Type B pancreatic cell (in vitro differentiated cells): ENCODE measurements at places on chromosomes 11 and 22. TPM values are rescaled to one million over a fixed set of nuclear protein-coding genes. Genes with fewer than 3 reads are reported as not detected.

DNA sequence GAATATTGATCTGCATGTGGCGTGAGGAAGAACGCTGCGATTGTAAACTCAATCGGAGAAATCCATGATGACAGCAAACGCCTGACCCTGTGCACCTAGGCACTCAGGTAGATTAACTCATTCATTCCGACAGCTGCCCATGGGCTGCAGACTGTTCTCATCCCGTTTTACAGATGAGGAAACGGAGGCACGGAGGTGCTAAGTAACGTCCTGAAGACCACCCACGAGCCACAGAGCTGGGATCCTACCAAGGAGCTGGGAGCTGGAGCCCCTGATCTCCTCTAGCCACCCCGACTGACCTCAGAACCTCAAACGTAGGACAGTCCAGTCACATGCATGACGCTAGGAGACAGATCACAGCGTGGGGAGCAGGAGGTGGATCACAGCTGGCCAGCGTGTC lies 1092.7 kb downstream of the BRD1 start:
- peaks cover 4% of the 10 kb centered on the region for H3K36me3 ChIP-seq
- no peak overlapping the region for H3K4me3 ChIP-seq
- no peak overlapping the region for H3K27ac ChIP-seq

GRCh38 chr11:69524291-69524882 lies 42.9 kb downstream of the LINC01488 start:
- no peaks in the 10 kb centered on the region for H3K36me3 ChIP-seq
- no peak overlapping the region for H3K27ac ChIP-seq
- no peak for DNase-seq
- peaks cover 12% of the 10 kb centered on the region for H3K4me1 ChIP-seq
- no peak overlapping the region for H3K4me3 ChIP-seq

- H3K27ac ChIP-seq = no peak overlapping the region
- no peaks in the 10 kb centered on the region for H3K27me3 ChIP-seq
- H3K4me3 ChIP-seq = no peak overlapping the region
- no peak for DNase-seq
- peaks cover 37% of the 10 kb centered on the region for H3K36me3 ChIP-seq
Measured at GRCh38 chr11:113349528-113349927, 35.1 kb downstream of the TTC12 start.

GRCh38 chr11:15053191-15053685 lies 20.2 kb upstream of the CALCB start:
- no peaks in the 10 kb centered on the region for H3K36me3 ChIP-seq
- peaks cover 4% of the 10 kb centered on the region for H3K27me3 ChIP-seq
- no peak overlapping the region for H3K4me3 ChIP-seq

DNA sequence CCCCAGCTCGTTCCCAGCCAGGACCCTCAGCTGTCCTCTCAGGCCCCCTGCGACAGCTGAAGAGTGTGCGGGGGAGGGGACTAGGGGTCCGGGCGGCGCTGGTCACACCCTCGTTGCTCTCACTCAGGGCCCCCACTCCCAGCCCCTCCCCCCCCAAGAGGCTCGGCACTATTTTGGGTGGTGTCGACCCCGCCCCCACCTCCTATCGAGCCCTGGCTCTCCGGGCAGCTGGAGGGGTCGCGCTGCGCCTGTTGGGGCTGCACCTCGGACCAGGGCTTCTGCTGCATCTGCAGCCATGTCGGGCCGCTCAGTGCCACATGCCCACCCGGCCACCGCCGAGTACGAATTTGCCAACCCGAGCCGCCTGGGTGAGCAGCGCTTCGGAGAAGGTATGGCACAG lies at the start of gene HSPB2:
Gene HSPB2 (plus strand): TSS at position 200 of the 400 bp plus-strand sequence. CDS start 96 bp downstream, at position 296.
- peak within 1 kb of the TSS; percentile 46 for H3K27ac ChIP-seq
- no peak within 1 kb of the TSS for H3K4me3 ChIP-seq
- no peak for DNase-seq
- peaks cover 4% of the 10 kb centered on the region for H3K27me3 ChIP-seq
- H3K36me3 ChIP-seq = no peaks in the 10 kb centered on the region
- H3K4me1 ChIP-seq = peaks cover 22% of the 10 kb centered on the region

The MS4A6A gene
- 4.2 TPM in 1 of 2 replicates, not detected in the other for total RNA-seq

- no peaks in the 10 kb centered on the region for H3K36me3 ChIP-seq
- H3K27me3 ChIP-seq = peaks cover 10% of the 10 kb centered on the region
- H3K4me1 ChIP-seq = peaks cover 52% of the 10 kb centered on the region
- H3K4me3 ChIP-seq = peak overlapping the region; percentile 20
Measured at GRCh38 chr11:62507125-62507422, 39.5 kb downstream of the AHNAK start.

GRCh38 chr22:40567106-40567505 lies 69.4 kb downstream of the MRTFA start:
- DNase-seq = no peak
- H3K4me1 ChIP-seq = peaks cover 4% of the 10 kb centered on the region
- peaks cover 10% of the 10 kb centered on the region for H3K36me3 ChIP-seq
- H3K4me3 ChIP-seq = no peak overlapping the region

The OR4A16 gene
- total RNA-seq = not detected in 2 replicates

DNA sequence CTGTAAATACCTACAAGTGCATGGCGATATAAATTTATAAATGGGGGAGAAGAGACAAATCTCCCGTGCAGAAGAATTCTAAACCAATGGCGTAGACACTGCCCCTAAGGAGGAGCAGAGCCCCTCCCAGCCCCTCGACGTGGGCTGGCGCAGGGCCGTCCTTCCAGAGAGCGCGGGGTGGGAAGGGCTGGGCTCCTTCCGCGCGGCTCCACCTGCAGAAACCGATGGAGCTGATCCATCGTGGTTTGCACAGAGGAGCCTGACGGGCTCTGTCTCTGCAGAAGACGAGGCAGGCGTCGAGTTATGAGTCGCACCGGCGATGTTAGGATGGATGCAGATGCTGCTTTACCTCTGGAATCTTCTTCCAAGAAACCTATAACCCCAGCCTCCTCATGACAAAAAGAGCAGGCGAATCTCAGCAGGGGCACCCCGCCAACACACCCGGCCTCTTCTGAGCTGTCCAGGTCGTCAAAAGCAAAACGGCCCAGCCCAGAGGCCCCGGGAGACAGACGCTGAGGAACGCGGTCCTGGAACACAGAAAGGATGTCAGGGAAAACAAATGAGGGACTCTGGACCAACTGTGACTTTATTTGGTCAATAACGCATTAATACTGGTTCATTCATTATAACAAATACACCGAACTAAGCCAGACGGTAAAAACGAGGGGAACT lies 11.0 kb upstream of the B4GALNT4 start:
- no peaks in the 10 kb centered on the region for H3K36me3 ChIP-seq
- no peak overlapping the region for H3K27ac ChIP-seq
- peaks cover 7% of the 10 kb centered on the region for H3K27me3 ChIP-seq
- H3K4me3 ChIP-seq = no peak overlapping the region
- peaks cover 8% of the 10 kb centered on the region for H3K4me1 ChIP-seq
- no peak for DNase-seq

The KRTAP5-7 gene
- total RNA-seq = not detected in 2 replicates

The OR8D4 gene
- not detected in 2 replicates for total RNA-seq

The TSGA10IP gene
- 0.68 TPM in 1 of 2 replicates, not detected in the other for total RNA-seq

DNA sequence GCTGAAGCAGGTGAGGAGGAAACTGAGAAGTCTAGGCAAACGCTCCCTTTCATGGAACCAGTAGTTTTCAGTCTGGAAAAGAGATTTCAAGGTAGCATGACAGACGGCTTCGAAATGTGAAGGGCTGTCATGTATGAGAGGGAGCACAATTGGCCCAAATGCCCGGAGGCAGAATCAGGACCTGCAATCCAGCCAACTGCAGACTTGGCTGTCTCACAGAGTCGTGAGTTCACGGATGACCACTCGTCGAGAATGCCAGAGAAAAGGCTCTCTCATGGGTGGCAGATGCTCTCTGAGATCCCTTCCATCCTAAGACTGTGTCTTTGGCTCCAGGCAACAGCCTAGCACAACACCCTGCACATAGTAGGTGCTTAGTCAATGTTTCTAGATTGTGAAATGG lies 134.8 kb downstream of the DSCAML1 start:
- no peaks in the 10 kb centered on the region for H3K36me3 ChIP-seq
- peaks cover 22% of the 10 kb centered on the region for H3K27me3 ChIP-seq
- no peak overlapping the region for H3K27ac ChIP-seq
- no peak for DNase-seq
- no peak overlapping the region for H3K4me3 ChIP-seq
- H3K4me1 ChIP-seq = peaks cover 20% of the 10 kb centered on the region

The THRSP gene
- not detected in 2 replicates for total RNA-seq

The SCN2B gene
- 2.8 TPM in 1 of 2 replicates, not detected in the other for total RNA-seq

DNA sequence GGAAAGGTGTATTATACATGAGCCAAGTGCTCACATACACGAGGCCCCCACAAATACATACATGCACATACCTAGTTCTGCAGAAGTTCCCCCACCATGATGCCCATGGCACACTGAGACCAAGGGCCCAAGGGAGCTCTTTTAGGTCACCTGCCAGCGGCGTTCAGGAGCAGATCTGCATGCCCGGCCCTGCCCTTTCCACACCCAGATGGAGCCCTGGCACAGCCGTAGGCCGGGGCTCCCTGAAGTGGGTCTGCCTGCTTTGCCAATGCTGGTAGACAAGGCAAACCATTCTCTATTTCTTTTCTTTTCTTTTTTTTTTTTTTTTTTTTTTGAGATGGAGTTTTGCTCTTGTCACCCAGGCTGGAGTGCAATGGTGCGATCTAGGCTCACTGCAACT lies 21.5 kb downstream of the NFAM1 start:
- DNase-seq = no peak
- H3K27me3 ChIP-seq = peaks cover 8% of the 10 kb centered on the region
- no peak overlapping the region for H3K4me3 ChIP-seq
- H3K36me3 ChIP-seq = no peaks in the 10 kb centered on the region
- peaks cover 22% of the 10 kb centered on the region for H3K4me1 ChIP-seq

The HBG2 gene
- total RNA-seq = not detected in 2 replicates

The INS gene
- total RNA-seq = 1,584 and 3,976 TPM in 2 replicates

The WT1 gene
- 2.7 and 5.2 TPM in 2 replicates for total RNA-seq

The CRACR2B gene
- 10.3 and 19.3 TPM in 2 replicates for total RNA-seq

- DNase-seq = no peak
- H3K36me3 ChIP-seq = peaks cover 17% of the 10 kb centered on the region
- H3K27ac ChIP-seq = no peak overlapping the region
Measured at GRCh38 chr11:14275076-14275475, 83.9 kb downstream of the RRAS2 start.

GRCh38 chr11:75574698-75575602 lies 12.9 kb downstream of the SERPINH1 start:
- peaks cover 14% of the 10 kb centered on the region for H3K36me3 ChIP-seq
- peaks cover 6% of the 10 kb centered on the region for H3K27me3 ChIP-seq
- H3K27ac ChIP-seq = no peak overlapping the region

DNA sequence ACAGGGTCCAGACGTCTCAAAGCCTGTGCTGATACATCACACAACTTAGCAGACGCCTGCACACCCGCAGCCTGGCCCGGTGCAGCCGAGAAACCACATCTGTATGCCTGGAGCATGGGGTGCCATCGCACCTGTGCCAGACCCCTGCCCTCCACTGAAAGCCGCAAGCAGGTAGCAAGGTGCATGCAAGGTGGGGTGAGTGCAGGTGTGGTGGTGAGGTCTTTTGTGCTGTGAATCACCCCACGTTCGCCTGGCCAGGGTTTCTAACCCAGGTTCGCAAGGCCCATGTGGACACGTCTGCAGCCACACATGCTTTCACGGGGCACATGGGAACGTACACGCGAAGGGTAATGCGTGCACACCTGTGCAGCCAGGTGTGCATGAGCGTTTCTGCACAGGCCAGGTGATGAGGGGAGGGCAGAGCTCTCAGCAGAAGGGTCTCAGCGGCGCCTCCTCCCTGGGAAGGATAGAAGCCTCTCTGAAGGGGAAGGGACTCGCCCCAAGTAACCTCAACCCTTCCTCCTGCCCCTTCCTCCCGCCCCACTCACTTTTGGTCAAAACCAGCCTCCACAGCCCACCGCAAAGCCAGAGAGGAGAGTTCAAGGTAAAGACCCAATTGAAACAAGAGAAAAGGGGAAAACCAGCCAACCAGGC lies 19.5 kb downstream of the CBX7 start:
- no peaks in the 10 kb centered on the region for H3K36me3 ChIP-seq
- H3K4me1 ChIP-seq = peaks cover 14% of the 10 kb centered on the region
- DNase-seq = no peak
- no peak overlapping the region for H3K27ac ChIP-seq

The PKDREJ gene
- total RNA-seq = 0.05 TPM in 1 of 2 replicates, not detected in the other

DNA sequence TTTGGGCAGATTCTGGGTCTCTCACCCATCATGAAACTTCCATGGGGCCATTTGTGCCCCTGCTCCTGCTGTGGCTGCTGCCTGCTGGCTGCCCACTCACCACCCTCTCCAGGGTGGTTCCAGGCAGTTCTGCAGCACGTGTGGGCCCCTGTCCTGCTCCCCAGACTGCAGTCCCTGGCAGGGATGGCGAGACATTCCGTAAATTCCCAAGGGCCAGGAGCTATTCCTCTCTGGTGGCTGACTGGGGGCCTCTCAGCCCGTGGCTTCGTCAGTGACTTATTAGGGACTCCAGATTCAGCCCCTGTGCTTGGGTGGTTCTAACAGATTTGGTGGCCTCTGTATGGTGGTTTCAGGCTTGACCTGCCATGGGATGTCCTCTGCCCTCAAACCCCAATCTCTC lies 3.9 kb upstream of the SLC22A8 start:
- H3K27ac ChIP-seq = no peak overlapping the region
- no peak for DNase-seq
- H3K36me3 ChIP-seq = no peaks in the 10 kb centered on the region
- H3K4me3 ChIP-seq = no peak overlapping the region
- peaks cover 11% of the 10 kb centered on the region for H3K27me3 ChIP-seq

DNA sequence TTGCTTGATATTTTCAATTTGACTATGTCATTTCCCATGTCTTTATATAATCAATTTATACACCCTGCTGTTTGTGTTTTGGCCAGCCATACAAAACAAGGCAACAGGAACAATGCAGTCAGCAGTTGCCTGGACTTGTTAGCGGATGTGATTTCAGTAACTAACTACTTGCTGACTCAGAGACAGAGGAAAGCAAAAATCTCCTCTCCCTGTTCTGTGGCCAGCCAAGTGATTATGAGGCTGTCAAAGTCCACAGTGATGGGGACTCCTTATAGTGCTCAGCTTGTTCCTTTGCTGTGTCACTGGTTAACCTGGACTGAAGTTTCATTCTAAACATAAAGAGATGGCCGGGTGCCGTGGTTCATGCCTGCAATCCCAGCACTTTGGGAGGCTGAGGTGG lies 32.6 kb upstream of the APLP2 start:
- no peak for DNase-seq
- no peaks in the 10 kb centered on the region for H3K4me1 ChIP-seq
- no peak overlapping the region for H3K27ac ChIP-seq
- H3K27me3 ChIP-seq = no peaks in the 10 kb centered on the region
- no peaks in the 10 kb centered on the region for H3K36me3 ChIP-seq

DNA sequence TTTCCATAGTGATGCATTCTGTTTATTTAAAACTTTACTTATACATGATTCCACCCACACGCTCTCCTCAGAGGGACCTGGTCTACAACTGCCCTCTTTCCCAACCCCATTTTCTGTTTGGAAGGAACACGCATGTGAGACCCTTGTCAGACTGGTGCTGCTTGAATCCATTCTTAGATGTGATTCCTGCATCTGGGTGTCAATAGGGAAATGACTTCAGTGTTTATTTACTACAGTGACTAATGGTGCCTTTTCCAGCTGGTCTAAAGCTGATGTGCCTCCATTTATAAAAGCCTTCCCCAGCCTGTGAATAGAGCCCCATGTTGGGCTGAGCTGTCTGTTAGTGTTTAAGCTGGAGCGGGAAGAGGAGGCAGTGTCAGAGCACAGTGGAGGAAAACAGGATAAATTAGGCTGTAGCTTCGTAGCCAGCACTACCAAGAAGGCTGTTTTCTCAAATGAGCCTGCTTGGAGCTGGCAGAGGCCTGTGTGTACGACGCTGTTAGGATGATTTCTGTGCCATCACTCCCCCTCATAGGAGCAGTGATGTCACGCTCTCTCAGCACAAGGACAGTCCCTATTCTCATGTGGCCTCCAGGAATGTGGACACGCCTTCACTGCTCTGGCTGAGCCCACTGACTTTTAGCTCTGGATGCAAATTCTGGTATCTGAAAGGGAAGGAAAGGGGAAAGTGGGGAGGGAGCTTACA lies 18.9 kb upstream of the C11orf96 start:
- peak overlapping the region; percentile 34 for H3K4me3 ChIP-seq
- no peaks in the 10 kb centered on the region for H3K27me3 ChIP-seq
- peaks cover 46% of the 10 kb centered on the region for H3K4me1 ChIP-seq
